ENCODE measurements at places on chromosomes 2 and 18.

GRCh38 chr2:7417845-7418742 is 500.9 kb downstream of the RNF144A start:
- DNase-seq, result no peak

GRCh38 chr18:5238371-5238976 is 41.4 kb upstream of the AKAIN1 start:
- DNase-seq, result peak; percentile 10

DNA sequence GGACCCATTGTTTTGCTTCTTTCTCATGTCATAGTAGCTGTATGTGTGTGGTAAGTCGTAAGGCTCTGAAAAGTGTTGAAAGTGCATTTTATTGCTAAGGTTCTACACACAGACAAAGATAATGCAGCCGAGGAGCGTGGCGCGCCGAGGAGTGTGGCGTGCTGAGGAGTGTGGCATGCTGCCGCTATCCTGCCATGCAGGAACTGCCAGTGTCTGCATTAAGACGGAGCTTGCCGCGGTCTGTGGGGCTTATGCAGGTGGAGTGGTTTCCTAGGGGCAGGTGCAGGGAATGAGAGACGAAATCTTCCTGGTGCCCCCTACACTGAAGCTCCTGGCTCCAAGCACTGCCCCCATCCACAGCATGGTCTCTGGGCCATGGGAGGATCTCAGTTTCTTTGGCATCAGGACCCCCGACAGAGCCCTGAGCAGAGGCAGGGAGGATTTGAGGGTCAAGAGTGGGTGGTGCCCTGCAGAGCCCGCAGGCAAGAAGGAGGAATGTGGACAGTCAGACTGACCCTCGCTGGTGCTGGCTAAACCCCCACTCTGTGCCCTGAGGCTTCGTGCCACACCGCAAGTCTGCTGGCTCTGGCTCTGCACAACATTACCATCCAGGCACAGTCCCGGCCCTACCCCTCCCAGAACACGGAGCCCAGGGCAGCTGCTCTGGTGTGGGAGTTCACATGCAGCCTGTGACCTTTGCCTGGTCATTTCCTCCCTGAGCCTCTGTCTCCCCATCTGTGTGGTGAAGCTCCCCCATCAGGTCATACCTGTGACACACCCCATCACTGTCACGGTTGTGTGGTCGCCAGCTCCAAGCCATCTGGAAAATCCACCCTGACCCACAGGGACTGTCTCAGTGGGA is 3.2 kb downstream of the SNED1 start:
- no peak for DNase-seq

GRCh38 chr2:28952836-28953211 is 28.3 kb upstream of the TOGARAM2 start:
- DNase-seq, result no peak

DNA sequence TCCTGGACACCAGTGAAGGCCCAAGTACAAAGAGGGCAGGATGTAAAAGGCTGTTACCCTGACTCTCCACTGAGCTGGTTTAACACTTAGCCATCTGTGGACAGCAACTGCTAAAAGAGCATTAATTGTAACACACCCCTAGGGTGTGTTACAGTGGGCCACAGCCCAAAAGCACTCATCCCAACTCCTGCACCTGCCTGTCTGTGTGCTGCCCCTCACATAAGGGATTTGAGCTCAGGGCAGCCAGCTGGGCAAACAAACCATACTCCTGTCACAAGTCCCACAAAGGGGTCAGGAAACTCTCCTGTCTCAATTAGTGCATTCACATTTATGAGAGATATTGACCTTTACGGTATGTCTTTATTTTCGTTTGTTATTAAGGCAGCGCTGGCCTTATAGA is 833.1 kb upstream of the NXPH2 start:
- no peak for DNase-seq

- DNase-seq, result no peak
Observed at GRCh38 chr2:203873921-203874631, 6.5 kb downstream of the CTLA4 start.

- DNase-seq, result no peak
Observed at GRCh38 chr2:30869988-30870387, 62.7 kb upstream of the CAPN13 start.

- no peak for DNase-seq
Observed at GRCh38 chr2:4937550-4937949, 754.6 kb upstream of the SOX11 start.

- no peak for DNase-seq
Observed at GRCh38 chr18:4641771-4642368, 186.8 kb upstream of the DLGAP1 start.

- no peak for DNase-seq
Observed at GRCh38 chr2:61784643-61785042, 69.2 kb downstream of the FAM161A start.

- no peak for DNase-seq
Observed at GRCh38 chr2:180722551-180723239, 257.7 kb upstream of the UBE2E3 start.

- no peak for DNase-seq
Observed at GRCh38 chr18:3457261-3457724, 7.3 kb downstream of the TGIF1 start.

- no peak for DNase-seq
Observed at GRCh38 chr18:35775887-35776286, 194.3 kb downstream of the GALNT1 start.

DNA sequence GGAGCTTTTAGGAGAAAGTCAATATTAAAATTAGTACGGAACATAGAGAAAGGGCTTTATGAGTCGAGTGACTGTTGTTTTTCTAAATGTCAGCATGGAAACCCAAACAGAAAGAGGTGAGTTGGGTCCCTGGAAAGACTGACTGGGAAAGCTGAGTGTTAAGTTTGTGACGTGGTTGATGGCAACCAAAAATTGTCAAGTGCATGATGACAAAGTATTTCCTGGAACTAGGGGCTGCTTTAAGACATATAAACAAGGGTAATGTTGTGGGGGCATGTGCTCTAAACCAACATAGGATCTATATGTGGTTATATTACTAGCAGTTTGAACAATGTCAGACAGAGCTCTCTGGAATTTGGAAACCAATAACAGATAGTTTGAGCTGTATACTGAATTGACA is 50.9 kb upstream of the GPD2 start:
- DNase-seq, result no peak

Measured in stimulated activated CD8-positive, alpha-beta memory T cell treated with anti-CD3 and anti-CD28 coated beads, Interleukin-15, amount 100 ng/mL, for 48 hours (primary cell).